Activated CD4-positive, alpha-beta T cell treated with anti-CD3 and anti-CD28 coated beads, Interleukin-2, amount 10 ng/mL, durations not matched to agents 24 days and 14 days (primary cell): ENCODE measurements at places on chromosomes 16 and 17. TPM values are rescaled to one million over a fixed set of nuclear protein-coding genes. Genes with fewer than 3 reads are reported as not detected.

Gene MAPT
- 0.37 and 0.47 TPM in 2 replicates for total RNA-seq

GRCh38 chr17:57440522-57441269 lies 184.4 kb downstream of the MSI2 start:
- peak; percentile 90 for DNase-seq

- DNase-seq = peak; percentile 80
Measured at GRCh38 chr17:77458202-77459017, 317.6 kb downstream of the SEC14L1 start.

DNA sequence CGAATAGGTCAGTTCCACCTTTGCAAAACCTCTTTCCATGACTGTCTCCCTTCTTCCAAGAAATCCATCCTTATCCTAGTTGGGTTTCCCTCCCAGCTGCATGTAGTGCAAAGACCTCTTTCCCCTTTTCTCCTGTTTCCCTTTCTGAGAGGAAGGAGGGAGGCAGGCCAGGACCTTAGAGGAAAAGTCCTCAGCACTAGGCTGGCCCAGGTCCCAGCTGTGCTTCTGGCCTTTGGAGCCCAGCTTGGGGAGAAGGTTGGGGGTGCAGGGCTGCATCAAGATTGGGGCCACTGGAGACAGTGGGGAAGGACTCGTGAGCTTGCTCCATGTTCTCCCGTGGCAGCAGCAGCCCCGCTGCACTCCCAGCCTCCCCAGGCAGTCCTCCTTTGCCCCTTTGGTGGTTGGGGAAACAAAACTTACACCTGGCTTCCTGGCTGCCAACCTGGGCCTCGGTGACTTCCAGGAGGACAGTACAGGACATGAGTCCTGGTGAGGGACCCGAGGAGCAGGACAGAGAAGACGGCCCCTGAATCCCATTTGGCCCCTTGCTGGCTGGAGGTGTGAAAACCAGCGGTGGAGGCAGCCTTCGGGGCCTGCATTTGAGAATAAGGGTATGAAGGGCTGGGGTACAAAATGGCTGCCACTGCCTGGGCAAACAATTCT lies 481 bp downstream of the HEXIM2 start:
- no peak for DNase-seq

GRCh38 chr17:39636927-39637736 lies at the start of gene STARD3:
STARD3 (plus strand) TSS chr17:39637144; CDS start chr17:39653532, 16,388 bp downstream.
- peak; percentile 97 for DNase-seq

DNA sequence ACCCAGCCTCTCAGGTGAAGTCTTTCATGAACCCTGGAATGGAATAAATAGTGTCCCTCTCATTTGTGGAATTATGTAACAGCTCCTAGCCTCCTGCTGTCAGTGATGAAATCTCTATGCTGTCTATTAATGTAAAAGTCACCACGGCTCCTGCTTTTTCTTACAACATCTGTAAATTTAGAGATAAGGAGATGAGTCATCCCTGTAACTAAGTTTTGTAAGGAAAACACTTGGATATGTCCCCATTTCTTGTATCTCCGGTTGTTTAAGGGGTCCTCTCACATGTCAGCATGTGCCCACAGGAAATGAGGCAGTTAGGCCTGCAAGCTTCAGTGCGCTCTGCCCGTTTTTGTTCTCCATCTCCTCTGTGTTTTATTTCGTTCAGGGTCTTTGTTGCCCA lies 2.8 kb upstream of the NAT9 start:
- no peak for DNase-seq

GRCh38 chr17:40791787-40792436 lies 7.8 kb downstream of the KRT28 start:
- no peak for DNase-seq

- DNase-seq = no peak
Measured at GRCh38 chr17:60724647-60725046, 47.0 kb downstream of the BCAS3 start.

GRCh38 chr17:65498816-65499215 lies 62.6 kb downstream of the AXIN2 start:
- DNase-seq = no peak

Gene RNU2-1
- total RNA-seq = 5,051 and 5,500 TPM in 2 replicates
